ENCODE measurements at places on chromosomes 4 and X. TPM values are rescaled to one million over a fixed set of nuclear protein-coding genes. Genes with fewer than 3 reads are reported as not detected.

DNA sequence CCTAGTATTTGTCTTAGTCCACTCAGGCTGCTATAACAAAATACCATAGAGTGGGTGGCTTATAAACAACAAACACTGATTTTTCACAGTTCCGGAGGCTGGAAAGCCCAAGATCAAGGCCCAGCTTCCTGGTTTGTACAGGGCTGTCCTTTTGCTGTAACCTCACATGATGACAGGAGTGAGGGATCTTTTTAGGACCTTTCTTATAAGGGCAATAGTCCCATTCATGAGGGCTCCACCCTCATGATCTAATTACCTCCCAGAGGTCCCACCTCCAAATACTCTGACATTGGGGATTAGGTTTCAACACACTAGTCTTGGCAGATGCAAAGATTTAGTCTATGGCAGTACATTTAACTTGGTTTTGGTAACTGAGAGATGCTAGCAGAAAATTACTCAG is 20.9 kb downstream of the GPAT3 start:
- DNase-seq: no peak

The BEX2 gene
- total RNA-seq: 8.9 TPM

The NDST4 gene
- total RNA-seq: not detected

The ADH1C gene
- total RNA-seq: not detected

DNA sequence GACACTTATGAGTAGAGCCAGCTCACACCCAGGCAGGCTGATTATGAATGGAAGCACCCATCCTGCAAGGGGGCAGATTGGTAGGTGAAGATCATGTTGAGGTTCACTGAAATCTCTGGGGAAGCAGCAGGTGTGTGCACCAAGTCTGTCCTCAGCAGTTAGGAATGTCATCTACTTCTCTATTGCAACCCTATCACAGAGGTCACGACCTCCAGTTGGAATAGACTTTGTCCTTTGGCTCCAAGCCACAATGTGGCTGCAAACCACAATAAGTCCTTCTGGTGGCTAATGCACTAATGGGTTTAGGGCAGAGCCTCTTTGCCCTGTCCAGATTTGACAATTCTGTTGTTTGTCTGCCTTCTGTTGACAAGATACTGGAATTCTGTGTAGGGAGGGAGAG is 1056.7 kb downstream of the PCDH19 start:
- no peak for DNase-seq

- no peak for DNase-seq
Observed at GRCh38 chrX:137684591-137684990, 118.7 kb downstream of the ZIC3 start.

The HELT gene
- not detected for total RNA-seq

- DNase-seq: no peak
Observed at GRCh38 chrX:31629195-31629594, 557.4 kb upstream of the FTHL17 start.

- peak; percentile 22 for DNase-seq
Observed at GRCh38 chrX:3711331-3711917, 2.0 kb downstream of the PRKX start.

- DNase-seq: peak; percentile 14
Observed at GRCh38 chr4:80036949-80037685, 35.9 kb downstream of the ANTXR2 start.

The PASD1 gene
- not detected for total RNA-seq

- no peak for DNase-seq
Observed at GRCh38 chr4:142708231-142708630, 137.9 kb downstream of the INPP4B start.

GRCh38 chrX:87846956-87847355 is 329.4 kb downstream of the KLHL4 start:
- no peak for DNase-seq

DNA sequence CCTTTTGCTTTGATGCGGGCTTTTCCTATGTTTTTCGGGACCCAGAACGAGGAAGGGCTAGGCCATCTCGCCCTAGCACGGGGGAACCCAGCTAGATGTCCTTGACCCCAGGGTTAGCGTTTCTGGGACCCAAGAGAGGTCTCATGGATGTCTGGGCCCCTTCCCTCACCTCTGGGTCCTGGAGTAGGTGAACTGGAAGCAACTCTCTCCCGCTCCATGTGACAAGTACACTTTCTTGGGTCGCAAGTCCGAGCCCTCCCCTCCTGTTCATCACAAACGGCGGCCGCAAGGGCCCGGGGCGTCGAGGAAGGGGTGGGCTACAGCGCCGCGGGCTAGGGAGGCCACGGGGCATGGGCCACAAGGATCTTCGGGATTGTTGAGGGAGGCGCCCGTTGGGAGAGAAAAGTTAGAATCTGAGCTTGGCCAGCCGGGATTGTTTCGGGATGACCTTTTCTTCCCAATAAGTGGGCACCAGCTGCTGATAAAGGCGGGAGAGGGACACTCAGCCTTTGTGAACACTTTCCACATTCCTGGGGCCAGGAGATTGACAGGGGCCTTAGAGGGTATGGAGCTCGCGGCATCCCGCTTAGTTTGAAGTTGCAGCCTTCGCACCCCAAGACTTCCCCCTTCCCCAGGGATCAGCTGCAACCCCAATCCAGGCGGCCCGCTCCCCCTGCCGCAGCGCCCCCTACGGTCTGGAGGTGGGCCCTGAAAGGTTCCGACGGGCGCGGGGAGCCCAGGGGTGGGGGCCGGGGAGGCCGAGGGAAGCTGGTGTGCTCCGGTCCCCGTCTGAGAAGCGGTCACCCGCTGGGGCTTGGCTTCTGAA is 136.9 kb upstream of the ZIC3 start:
- no peak for DNase-seq

The SHROOM3 gene
- total RNA-seq: not detected

The APLN gene
- total RNA-seq: 0.11 TPM

- DNase-seq: no peak
Observed at GRCh38 chr4:17038510-17039176, 140.2 kb upstream of the LDB2 start.

- DNase-seq: no peak
Observed at GRCh38 chr4:165208221-165208652, 876 bp downstream of the KLHL2 start.

The IL15 gene
- 1.0 TPM for total RNA-seq

DNA sequence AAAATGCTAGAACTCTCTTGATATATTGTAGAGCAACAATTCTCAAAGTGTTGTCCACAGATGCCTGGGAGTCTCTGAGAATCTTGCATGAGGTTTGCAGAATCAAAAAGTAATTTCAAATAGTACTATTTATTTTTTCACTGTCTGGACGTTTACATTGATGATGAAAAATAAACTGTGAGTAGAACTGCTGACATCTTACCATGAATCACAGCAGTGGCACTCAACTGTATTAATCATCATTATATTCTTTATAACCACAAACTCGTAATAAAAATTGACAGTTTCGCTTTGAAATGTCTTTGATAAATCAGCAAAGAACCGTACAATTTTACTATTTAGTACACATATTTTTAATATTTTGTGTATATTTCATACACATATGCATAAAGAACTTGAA is 94.5 kb downstream of the NAF1 start:
- DNase-seq: no peak

DNA sequence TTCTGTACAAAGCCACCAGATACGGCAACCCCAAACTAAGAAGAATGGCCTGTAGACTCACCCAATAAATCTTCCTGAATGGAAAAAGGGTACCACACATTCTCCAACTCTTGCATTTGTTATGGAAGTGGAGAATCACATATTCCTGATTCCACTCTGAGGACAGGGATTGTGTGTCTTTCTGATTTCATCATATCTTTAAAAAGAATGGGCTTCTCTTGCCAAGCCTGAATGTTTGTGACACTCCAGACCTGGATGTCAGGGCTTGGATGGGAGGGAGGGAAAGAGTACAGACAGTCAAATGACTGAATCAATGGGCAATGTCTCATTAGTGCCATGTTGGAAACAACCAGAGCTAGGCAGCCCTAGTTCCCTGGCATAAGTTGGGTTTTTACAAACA is 77.4 kb downstream of the PLAC1 start:
- DNase-seq: no peak

DNA sequence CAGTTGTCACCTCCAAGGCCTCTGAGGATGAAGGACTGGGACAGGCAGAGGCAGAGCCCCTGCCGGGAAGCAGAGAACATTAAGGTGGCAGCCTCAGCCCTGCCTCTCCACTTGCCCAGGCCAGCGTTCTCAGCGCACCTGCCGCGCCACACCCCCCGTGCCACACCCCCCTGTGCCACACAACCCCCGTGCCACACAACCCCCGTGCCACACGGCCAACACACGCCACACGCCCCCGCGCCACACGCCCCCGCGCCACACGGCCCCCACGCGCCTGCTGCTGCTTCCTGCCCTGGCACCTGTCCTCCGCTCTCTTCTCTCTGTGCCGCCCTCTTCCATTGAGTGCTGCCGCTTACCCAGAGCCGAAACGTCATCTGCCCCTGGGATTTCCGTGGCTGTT is 58.0 kb upstream of the ZFP42 start:
- no peak for DNase-seq

DNA sequence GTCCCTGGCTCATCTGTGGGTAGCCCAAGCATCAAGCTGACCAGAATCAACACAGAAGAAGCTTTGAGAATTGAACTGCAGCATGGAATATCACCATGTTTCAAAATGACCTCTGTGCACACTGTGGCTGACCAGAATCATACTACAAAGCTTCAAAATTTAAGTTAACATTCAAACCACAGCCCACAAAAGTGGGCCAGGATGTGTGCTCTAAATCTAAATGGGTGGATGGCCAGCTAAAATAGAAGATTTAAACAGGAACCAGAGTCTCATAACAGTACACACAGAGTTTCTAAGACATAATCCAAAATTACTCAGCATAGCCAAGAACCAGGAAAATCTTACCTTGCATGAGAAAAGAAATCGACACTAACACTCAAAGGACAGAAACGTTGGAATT is 46.1 kb downstream of the KLF3 start:
- no peak for DNase-seq

DNA sequence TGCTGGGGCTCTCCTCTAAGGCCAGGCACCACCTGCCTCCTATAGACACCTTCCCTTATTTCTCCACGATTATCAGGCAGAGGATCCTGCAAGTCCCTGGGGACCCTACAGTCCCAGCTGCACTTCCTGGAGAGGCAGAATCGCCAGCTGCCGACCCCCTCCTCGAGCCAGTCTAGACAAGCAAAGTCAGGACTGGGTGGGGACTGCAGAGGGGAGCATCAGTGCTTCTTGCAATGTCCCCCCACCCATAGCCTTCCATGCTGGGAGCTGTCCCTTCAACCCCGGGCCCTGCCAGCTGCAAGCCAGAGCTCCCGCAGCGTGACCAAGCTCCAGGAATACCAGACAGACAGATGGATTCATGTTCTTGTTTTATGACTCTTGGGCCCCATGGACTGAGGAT is 1.4 kb upstream of the CRMP1 start:
- DNase-seq: no peak

The ADH7 gene
- total RNA-seq: not detected

- no peak for DNase-seq
Observed at GRCh38 chrX:618761-619450, 11.7 kb upstream of the SHOX start.

- no peak for DNase-seq
Observed at GRCh38 chrX:132119283-132119682, 8.5 kb downstream of the FRMD7 start.

- no peak for DNase-seq
Observed at GRCh38 chr4:184811526-184812198, 14.1 kb downstream of the ACSL1 start.

DNA sequence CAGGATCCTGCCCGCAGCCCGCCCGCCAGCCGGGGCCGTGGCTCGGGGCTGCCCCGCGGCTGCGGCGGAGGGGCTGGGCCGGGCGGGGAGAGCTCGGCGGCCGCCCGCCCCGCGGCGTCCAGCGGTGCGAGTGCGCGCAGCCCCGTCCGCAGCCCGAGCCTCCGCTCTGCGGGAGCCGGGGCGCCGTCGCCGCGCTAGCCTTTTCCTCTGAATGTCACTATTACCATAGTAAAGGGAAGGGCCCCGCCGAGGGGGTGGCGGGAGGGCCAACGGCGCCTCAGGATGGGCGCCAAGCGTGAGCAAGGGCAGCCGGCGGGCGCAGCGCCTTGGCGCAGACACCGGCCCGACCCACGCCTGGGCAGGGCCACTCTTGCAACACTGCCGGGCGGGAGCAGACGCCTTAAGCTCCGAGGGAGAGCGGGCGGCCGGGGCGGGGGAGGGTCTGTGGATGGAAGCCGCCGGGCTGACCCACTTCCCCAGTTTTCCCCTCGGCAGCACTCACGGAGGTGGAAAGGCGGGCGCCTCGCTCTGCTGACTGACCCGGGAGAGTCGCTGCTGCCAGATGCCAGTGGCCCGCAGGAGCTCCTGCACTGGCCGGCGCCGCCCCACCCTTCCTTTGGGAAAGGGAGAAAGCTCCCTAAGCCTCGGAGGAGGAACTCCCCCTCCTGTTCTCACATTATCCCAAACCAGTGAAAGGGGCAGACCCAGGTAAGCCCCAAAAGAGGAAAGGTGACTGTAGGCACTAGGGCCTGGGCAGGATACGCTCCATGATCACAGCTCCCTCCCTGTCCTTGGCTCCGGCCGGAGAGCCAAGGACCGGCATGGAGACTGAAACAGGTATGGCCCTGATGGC is 329.4 kb downstream of the HNRNPD start:
- no peak for DNase-seq

DNA sequence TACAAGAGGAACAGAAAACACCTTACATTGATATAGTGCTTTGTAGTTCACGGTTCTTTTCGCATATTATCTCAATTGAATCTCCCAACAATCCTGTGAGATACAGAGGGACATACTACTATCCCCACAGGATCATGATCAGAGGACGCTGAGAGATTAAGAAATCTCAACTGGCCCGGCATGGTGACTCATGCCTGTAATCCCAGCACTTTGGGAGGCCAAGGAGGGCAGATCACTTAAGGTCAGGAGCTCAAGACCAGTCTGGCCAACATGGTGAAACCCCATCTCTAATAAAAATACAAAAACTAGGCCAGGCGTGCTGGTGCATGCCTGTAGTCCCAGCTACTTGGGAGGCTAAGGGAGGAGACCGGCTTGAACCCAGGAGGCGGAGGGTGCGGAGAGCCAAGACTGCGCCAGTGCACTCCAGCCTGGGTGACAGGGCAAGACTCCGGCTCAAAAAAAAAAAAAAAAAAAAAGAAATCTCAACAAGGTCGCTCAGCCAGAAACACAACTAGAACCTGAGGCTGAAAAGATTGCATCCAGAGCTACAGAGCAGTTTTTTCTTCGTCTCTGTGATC is 7.4 kb downstream of the APOO start:
- no peak for DNase-seq

DNA sequence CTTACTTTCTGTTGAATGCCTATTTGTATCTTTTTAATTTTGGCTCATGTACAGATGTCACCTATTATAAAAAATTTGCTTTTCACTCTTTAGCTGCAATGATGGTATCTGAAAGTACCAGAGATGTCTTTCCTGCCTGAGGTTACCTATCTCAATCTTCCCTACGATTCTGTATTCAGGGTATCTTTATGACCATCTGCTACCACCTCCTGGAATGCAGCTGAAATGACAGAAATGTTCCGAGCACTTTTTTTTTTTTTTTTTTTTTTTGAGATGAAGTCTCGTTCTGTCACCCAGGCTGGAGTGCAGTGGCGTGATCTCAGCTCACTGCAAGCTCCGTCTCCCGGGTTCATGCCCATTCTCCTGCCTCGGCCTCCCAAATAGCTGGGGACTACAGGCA is 136.4 kb downstream of the REPS2 start:
- no peak for DNase-seq

The GAGE13 gene
- total RNA-seq: not detected
